ENCODE measurements at places on chromosomes 12 and 14. TPM values are rescaled to one million over a fixed set of nuclear protein-coding genes. Genes with fewer than 3 reads are reported as not detected.

The KERA gene
- total RNA-seq, result not detected

The APOLD1 gene
- 12.1 TPM for total RNA-seq

DNA sequence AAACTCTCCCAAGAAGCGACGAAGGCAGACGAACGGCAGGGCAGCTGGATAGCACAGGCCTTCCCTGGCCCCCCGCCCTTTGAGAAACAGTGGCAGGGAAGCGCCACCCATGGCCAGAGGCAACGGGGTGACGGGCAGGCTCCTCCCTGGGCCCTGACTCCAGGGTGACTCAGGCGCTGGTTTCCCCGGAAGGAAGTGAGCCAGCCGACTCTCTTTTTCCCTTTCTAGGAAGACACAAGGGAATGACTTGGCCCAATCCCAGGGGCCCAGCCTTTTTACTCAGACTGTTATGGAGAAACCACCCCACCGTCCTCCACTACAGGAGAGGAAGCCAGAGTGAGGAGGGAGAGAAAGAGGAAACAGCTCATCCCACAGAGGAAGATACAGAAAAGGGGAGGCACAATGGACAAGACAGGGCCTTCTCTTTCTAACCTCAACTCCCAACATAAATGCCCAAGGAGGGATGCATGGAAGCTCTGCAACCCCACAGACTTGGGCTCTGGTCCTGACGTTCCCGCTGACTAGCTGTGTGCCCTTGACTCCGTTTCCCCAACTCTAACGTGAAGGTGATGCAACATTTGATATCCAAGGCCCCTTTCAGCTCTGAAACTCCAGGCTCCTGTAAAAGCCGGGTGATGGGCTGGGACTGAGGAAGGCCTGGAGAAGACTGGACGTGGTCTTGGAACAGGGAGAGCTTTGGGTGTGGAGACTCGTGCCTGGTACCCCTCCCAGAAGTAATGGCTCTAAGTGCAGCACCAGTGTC is 27.9 kb downstream of the ACTN1 start:
- no peak overlapping the region for H3K4me3 ChIP-seq
- H3K36me3 ChIP-seq, result peaks cover 5% of the 10 kb centered on the region
- H3K4me1 ChIP-seq, result peaks cover 67% of the 10 kb centered on the region
- no peak for DNase-seq

DNA sequence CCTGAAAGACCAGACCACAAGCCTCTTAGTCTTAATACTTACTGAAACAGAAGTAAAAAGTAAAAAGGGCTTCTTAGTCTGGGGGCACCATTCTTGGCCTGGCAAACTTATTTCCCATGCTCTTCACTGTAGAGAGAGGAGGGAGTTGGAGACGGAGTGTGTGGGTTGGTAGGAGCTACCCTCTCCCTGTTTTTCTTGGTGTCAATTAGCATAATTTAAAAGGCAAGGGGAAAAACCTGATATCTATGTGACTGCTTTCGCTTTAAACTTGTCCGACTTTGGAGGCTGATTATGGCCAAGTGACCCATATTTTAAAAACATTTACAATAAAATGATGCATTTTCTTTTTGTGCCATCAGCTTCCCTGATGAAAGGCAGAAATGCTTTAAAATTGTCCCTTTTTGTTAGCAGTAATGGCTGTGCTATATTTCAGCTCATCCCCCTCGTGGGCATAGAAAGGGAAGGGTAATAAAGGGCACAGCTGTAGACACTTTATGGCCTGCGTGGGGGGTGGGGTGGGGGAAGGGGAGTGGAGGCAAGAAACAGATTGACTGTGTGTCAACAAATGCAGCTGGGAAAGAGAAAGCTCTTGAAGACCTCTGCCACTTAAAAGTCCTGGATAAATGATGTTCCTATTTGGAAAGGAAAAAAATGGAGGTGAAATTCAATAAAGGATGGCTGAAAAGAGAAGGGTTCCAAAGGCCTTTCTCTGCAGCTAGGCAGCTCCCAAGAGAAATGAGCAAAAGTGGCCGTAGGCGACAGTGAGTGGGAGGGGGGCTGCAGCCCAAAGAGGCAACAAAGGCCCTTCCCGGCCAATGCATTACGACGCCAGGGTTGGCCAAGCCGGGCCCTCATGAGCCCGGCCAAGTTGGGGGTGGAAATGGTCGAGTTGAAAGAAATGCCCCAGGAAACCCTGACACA is 57.5 kb upstream of the TMEM263 start:
- no peaks in the 10 kb centered on the region for H3K36me3 ChIP-seq
- H3K4me1 ChIP-seq, result peaks cover 7% of the 10 kb centered on the region
- H3K27me3 ChIP-seq, result peaks cover 41% of the 10 kb centered on the region
- H3K4me3 ChIP-seq, result no peak overlapping the region

- DNase-seq, result no peak
- peak overlapping the region; percentile 99 for H3K4me3 ChIP-seq
- peaks cover 23% of the 10 kb centered on the region for H3K36me3 ChIP-seq
- H3K27me3 ChIP-seq, result no peaks in the 10 kb centered on the region
- H3K27ac ChIP-seq, result peak overlapping the region; percentile 97
These were observed 3.2 kb downstream of the MLXIP start for GRCh38 chr12:122081697-122082221.

DNA sequence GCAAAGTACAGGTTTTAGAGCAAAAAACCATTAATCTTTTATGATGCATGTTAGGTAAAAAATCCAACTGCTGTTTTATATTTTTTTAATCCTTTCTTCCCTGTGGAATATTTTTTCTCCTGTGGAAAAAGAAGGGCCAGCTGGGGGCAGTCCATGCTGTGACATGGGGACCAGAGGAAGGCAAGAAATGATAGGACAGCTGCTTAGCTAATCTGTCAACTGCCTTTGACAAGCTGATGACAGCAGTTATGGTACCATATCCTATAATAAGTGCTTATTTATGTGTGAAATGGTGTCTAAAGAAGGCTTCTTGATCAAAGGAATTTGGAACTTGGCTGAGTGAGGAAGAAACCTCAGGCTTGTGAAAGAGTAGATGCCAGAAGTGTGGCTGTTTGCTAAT is 452.4 kb upstream of the NOVA1 start:
- no peaks in the 10 kb centered on the region for H3K27me3 ChIP-seq
- H3K27ac ChIP-seq, result no peak overlapping the region
- H3K4me1 ChIP-seq, result no peaks in the 10 kb centered on the region
- no peak for DNase-seq
